Upper lobe of right lung (tissue), 1 donor: ENCODE measurements at places on chromosomes 16 and 17.
A peak's percentile ranks its signal among the peaks of the same experiment; 100 is the strongest.

DNA sequence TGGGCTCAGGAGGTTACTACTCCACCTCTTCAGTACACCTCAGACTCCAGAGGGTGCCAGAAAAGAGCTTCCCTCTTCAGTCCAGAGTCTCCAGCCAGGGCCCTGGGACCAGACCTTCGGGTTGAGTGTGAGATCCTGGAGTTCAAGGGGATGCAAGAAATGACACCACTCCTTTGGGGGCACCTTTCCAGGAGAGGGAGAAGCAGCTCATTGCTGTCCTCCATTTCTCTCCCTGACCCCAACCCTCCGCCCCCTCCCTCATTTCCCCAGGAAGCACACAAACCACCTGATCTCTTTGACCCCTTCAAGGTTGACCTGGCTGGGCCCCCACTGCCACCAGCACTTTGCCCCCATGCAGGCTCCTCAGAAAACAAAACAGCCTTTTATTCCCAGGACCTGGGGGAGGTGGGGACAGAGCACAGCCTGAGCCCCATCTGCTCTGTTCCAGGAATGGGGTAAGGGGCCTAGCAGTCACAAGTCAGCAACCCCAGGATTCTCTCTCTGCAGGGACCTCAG, 21.4 kb downstream of the CDH5 start:
- DNase-seq = no peak

DNA sequence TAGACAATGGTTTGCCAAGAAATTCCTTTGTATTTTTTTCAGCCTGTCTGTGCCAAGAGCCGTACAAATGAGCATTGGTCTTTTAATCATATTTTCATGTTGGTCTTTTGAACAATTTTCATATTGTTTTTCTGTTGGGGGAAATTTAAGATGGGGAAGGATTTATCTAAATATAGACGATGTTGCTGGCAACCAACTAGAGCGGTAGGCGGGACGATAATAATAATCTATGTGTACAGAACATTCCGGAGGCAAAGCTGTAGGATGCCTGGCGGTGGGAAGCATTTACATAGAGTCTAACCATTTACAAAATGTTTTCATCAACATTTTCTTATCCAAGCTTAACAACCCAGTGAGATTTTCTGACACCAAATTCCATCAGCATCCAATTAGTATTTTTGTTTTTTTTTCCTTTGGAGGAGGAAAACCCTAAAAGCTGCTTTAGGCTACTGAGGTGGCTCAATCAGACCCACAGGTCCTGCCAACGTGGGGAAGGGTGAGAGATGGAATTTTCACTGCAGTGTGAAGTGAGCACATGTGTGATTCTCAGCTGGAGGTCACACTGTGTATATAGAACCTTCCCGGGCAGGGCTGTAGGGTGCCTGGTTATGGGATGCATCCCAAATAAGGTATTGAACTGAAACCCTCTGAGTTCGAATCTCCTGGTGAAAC, 11.7 kb upstream of the SEC14L1 start:
- no peak for DNase-seq

DNA sequence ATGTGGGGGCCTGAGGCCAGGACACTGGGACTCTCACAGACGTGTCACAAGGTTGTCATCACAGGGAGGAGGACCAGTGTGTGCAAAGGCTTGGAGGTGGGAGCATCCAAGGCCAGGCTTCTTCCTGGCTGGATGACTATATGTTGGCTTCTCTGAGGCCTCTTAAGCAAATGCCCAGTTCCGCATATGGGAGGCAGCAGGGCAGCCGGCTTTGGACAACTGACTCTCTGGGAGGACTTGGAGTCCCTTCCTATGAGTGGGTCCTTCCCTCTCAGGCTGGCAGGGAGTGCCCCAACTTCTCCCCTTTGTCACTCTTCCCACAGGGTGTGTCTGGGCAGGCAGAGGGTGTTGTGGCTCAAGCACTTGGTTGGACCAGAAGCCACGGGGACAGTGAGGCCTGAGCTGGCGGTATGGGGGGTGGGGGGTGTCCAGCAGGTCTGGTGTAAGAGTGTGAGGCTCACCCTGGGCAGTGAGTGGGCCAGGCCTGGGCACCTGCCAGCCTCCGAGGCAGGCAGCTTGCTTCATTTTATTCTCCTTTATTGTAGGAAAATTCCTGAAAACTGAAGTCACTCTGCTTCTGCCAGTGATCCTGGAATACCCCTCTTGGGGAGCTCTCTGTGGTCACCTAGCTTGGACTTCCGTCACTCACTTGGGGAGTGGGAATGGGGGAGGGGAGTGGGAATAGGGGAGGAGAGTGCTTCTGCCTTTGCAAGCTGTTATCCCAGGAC, 14.9 kb downstream of the ADGRG1 start:
- peak; percentile 78 for DNase-seq

DNA sequence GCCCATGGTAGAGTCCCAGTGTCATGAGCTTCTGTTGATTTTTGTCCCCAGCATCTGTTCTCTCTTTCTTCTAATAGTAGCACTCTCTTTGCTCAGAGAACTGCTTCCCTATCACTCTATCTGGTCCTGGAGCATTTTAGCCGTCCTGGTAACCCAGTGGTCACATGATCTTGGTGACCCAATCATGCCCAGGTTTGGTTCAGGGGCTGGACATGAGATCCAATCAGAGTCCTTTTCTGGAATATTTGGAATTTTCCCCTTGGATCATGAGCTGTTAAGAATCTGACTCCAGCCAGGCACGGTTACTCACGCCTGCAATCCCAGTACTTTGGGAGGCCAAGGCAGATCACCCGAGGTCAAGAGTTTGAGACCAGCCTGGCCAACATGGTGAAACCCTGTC, 197.0 kb downstream of the RAB11FIP4 start:
- DNase-seq = no peak

GRCh38 chr17:80220736-80221215, 549 bp downstream of the SLC26A11 start:
- no peak for DNase-seq

DNA sequence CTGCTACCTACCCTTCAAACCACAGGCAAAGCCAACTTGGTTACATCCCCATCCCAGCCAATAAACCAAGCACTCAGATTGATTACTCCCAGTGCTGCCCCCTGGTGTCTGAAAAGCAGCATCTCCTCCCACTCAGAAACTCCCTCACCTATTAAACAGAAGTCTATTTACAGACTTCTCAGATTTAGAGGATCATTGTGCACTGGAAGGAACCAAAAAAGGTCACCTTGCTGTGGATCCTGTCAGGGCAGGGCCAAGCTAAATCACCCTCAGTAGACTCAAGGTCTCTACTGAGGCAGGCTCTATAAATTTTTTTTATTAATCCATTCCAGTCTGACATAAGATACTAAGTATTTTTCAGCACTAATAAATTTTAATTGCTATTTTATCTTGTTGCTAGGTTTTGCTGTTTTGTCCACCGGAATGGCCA, 17.6 kb downstream of the HIGD1B start:
- no peak for DNase-seq

- DNase-seq = peak; percentile 5
These were observed 31.4 kb downstream of the SEC14L5 start for GRCh38 chr16:4989391-4990006.

GRCh38 chr17:49951362-49952082, 17.5 kb upstream of the DLX4 start:
- no peak for DNase-seq

DNA sequence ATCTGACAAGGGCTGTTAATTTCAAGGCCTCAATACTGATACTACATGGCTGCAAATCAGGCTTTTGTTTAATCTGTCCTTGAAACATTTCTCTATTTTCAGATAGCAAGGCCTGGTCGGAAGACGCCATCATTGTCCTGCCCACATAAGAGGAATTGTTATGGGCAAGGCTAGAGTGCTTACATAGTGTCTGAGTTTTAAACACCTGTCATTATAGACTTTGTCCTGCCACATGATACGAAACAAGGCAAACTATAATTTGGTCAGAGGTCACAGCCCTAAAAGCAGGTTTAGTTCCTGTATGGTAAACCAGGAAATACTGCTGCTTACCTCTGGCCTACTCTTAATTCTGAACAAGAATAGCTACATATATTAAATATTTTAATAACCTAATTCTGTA, 104.4 kb downstream of the SSH2 start:
- DNase-seq = no peak

- DNase-seq = no peak
These were observed 23.8 kb downstream of the KDM8 start for GRCh38 chr16:27226976-27227705.

DNA sequence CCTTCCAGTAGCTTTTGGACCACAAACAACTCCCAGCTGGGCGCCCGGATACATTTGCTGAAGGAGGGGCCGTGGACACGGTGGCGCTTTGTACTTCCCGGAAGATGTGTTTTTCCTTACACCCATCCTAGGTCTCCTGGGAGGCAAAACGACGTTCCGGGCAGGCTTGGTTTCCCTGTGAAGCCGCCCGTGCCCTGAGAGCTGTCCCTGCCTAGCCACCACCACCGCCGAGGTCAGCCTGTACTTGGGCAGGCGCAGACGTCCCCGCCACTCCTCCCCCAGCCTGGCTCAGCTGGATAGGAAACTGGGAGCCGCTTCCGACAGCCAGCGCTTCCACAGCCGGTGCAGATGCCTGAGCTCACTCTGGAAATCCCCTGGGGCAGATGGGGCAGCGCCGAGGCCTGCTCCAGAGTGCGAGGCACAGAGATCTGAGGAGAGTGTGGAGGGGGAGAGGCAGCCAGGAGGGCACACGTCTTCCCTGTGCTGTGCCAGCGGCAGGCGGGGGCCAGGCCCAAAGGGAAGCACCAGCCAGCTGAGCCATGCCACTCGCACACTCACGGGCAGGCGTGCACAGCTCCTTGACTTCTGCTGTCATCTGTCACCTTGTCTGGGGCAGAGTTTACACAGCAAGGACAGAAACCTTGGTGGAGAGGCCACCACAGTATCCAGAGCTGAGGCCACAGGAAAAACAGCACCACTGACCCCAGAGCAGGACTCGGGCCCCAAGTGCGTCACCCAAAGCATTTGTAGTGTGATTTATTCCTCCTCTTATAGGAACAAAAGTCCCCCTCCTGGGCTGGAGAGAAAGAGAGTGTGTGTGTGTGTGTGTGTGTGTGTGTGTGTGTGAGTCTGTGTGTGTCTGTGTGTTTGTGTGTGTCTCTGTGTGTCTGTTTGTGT, 3.0 kb downstream of the RHBDF2 start:
- peak; percentile 86 for DNase-seq

- DNase-seq = no peak
These were observed 12.6 kb downstream of the UBN1 start for GRCh38 chr16:4859900-4860255.

- no peak for DNase-seq
These were observed 4.0 kb upstream of the CDH11 start for GRCh38 chr16:65125871-65126270.

DNA sequence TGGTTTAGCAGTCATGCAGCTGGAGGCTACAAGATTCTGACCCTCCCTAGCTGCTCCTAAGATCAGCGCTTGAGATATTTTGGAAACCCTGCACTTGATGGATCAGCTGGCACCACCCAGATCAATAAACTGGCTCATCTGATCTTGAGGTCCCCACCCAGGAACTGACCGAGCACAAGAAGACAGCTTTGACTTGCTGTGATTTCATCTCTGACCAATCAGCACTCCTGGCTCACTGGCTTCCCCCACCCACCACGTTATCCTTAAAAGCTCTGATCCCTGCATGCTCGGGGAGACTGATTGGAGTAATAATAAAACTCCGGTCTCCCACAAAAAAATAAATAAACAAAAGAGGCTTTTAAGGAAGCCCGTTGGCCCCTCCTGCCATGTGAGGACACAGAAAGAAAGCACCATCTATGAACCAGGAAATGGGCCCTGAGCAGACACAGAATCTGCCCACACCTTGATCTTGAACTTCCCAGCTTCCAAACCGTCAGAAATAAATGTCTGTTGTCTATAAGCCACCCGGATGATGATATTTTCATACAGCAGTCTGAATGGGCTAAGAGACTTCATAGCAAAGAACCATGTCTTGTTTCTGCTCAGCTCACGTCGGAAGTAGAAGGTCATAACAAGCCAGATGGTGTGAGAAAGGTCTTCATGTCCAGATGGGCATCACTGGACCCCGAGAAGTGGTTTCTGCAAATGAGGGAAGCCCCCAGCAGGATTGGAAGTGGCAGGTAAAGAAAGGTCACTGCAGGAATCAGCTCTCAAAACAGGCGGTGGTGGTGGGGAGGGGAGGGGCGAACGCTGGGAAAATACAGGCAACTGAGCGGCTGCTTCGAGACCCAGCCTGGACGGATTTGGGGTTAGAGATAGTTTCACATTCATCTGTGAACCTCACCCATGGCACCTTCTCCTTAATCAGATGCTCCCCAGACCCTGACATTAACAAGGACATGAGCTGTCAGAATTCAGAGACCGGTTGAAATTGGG, 19.8 kb upstream of the RPH3AL start:
- DNase-seq = no peak

GRCh38 chr16:3857189-3858043, 23.1 kb downstream of the CREBBP start:
- DNase-seq = no peak

DNA sequence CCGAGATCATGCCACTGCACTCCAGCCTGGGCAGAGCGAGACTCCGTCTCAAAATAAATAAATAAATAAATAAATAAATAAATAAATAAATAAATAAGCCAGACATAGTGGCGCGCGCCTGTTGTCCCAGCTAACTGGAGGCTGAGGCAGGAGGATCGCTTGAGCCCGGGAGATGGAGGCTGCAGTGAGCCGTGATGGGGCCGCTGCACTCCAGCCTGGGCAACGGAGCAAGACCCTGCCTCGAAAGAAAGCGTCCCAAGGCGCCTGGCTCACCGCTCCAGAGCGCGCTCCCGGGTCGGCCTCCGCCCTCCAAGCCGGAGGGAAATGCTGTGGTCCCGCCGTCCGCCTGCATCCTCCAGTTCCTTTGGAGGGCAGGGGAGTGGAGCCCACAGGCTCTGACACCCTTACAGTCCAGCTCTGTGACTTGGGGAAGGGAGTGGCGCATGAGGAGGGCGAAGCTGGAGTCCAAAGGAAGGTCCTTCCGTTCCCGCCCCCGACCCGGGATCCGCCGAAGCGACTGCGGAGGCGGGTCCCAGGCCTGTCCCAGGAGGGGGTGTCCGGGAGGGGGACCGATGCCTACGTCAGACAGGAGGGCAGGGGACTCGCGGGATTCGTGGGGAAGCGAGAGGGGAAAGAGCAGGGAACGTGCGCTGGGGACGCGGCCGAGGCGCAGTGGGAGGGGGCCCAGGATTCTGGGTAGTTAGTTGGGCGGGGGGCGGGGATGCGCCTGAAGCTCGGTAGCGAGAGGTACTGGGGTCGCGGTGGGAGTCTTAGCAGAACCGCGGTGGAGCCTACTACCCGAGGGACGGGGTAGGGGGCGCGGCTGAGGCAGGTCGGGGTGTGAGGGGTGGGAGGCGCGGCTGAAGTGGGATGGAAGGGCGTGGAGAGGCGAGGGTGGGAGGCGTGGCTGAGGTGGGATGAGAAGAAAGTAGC, 8.4 kb upstream of the TRPV2 start:
- DNase-seq = peak; percentile 71
